ENCODE measurements at places on chromosomes 4 and X.

DNA sequence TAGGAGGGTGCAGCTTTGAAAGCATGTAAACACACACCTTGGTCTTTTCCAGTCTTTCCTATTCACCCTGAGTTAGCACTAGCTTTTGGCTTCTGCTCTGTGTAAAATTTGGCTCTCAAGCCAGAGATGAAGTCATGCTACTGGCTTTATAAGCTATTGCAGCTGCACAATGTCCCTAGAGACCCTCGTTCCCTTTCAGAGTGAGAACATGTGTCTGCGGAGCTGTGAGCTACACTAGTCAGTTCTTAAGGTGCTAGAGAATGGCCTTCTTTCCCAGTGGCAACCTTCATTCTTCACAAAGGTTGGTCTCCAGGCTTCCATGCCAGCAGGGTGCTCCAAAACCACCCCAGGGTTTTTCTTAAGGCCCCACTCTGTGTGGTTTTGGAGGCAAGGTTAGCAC is 199.1 kb downstream of the SPATA18 start:
- no peak for DNase-seq

GRCh38 chr4:22372986-22373385 is 142.9 kb downstream of the ADGRA3 start:
- DNase-seq: no peak

GRCh38 chrX:130771230-130771629 is 131.8 kb downstream of the ENOX2 start:
- no peak for DNase-seq

DNA sequence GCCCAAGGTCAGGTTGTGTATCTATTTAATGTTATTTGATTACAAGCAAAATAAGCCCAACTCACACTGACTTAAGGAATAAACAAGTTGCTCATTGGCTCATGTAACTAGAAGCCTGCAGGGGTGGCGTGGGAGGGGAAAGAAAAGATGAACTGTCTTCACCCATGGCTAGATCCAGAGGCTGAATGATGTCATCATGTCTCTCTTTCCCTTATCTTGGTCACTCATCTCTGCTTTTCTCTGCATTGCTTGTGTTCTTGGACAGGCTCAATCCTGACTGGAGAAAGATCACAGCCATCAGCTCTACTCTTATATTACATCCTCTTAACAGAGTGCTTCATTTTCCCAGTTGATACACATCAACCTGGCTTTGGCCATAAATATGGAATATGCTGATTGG is 290.0 kb upstream of the DIAPH2 start:
- no peak for DNase-seq

- DNase-seq: no peak
These were observed 127.9 kb downstream of the CHRDL1 start for GRCh38 chrX:110667706-110668105.

- no peak for DNase-seq
These were observed 134.5 kb upstream of the TAPT1 start for GRCh38 chr4:16360694-16361262.

DNA sequence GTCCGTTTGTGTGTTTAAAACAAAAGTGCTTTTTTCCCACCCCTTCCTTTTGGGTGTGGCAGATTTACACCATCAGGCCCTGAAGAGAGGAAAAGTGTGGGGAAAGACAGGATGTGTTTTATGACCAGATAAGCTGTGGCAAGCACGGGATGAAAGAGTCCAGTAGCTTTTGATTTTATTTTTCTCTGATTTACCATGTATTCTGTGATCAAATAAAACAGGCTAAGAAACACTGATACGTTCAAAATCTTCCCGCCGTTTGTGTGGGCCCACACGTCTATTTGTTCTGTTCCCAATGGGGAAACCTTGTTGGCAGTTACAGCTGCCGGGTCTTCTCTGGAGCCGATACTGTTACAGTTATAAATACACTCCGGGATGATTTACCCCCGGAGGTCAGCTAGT is 10.8 kb downstream of the LRP2BP start:
- no peak for DNase-seq
